Activated CD4-positive, alpha-beta T cell treated with anti-CD3 and anti-CD28 coated beads for 1 hour (primary cell): ENCODE measurements at places on chromosomes 16 and 17.

GRCh38 chr17:10178506-10178991 lies 19.9 kb downstream of the GAS7 start:
- no peak for DNase-seq

DNA sequence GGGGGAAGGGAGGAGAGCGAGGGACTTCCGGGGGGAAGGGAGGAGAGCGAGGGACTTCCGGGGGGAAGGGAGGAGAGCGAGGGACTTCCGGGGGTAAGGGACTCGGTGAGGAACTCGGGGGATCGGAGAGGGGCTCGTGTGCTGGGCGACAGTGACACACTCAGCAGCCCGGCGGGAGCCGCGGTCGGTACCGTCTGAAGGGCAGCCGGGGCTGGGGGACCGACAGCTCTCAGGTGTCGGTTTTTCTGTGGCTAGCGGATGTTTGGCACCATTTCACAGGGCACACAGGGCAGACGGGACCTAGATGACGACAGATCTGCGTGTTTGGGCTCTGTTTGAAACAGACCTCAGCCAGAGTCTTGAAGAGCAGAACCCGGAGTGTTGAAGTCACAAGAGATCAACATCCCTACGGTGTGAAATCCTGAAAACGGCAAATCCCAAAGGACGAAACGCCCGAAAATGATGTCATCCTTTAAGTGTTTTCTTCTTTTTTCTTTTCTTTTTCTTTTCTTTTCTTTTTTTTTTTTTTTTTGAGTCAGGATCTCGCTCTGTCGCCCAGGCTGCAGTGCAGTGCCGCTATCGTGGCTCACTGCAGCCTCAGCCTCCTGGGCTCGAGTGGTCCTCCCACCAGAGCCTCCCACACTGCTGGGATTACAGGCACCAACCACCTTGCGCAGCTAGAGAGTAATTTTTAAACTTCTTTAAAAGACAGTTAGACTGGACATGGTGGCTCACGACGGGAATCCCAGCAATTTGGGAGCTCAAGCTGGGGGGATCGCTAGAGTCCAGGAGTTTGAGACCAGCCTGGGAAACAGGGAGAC lies 23.9 kb downstream of the ZNF778 start:
- peak; percentile 71 for DNase-seq

- no peak for DNase-seq
Measured at GRCh38 chr16:69535123-69536050, 30.4 kb upstream of the NFAT5 start.

DNA sequence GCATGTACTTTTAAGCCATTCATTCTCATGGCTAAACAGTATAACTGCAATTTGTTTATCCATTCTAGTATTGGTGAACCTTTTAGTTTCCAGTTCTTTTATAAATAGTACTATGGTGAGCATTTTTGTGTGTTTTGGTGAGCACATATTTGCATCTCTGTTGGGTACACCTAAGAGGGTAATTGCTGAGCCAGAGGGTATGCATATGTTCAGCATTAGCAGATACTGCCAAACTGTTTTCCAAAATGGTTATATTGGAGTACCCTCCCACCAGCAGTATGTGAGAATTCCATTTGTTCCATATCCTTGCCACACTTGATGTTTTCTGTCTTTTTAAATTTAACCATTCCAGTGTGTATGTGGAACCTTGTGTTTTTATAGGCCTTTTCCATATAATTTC lies 54.1 kb upstream of the SLC12A3 start:
- DNase-seq = no peak

DNA sequence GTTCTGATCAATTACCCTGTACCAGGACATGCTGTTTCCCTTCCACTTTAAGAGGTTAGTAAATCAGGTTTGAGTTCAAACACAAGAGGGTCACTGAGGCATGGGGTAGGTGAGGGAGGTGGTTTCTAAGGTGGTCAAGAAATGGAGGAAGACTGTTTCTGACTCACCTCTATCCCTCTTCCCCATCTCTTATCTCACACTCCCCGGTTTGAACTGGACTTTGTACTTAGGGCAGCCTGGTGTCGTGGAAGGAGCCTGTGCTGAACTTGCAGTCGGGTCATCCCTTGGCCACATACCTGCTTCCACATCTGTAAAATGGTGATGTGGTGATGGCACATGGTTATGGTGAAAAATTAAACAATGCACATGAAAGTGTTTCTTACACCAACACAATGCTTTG lies 17.2 kb upstream of the TMEM98 start:
- no peak for DNase-seq

GRCh38 chr16:71847096-71847495 lies 1.3 kb downstream of the ATXN1L start:
- DNase-seq = no peak

- DNase-seq = no peak
Measured at GRCh38 chr16:83768986-83769385, 38.8 kb upstream of the HSBP1 start.

GRCh38 chr16:84531671-84532111 lies 27.2 kb upstream of the MEAK7 start:
- no peak for DNase-seq

DNA sequence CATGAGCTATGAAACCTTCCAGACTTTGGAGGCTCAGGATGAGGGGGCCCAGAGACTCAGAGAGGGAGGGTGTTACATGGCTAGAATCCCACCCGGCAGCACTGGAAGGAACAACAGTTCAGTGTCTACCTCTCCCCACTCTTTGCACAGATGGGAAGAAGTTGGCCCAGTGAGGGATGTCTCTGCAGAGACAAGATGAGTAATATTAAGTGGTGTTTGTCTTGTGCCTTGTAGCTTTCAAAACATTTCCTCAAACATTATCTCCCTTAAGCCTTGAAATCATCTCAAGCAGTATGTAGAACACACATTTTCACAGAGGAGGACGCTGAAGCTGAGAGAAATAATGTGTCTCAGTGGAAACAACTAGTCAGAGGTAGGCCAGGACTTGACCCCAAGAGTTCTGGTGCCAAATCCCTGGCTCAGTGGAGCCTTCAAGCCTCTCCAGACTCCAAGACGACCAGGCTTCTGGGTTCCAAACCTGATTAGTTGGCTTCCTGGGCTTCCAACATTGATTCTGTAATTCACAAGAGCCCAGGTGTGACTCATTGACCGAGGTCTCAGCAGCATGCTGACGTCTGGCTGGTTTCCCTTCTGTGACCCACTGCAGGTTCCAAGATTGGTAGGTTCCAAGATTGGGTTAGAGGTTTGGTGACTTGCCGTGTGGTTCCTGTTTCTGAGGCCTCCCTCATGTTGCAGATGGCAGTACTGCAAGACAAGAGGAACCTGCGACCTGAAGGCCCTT lies 7.4 kb downstream of the RNF112 start:
- DNase-seq = no peak

DNA sequence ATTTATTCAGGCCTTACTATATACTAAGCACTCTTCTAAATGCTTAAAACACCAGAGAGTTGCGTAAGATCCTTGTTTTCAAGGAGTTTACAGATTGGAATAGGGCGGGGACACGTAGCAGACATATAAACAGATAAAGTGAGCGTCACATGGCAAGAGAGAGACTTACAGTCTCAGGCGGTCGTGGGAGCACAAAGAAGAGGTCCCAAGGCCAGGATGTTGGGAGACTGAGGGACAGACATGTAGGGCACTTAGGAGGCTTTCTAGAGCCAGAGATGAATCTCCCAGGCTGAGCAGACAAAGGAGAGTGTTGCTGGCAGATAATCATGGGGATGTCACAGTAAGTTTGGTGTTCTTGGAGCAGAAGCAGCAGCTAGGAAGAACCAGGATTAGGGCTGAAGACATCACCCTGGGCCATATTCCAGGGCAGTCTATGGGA lies 119.1 kb upstream of the ANKFN1 start:
- DNase-seq = no peak

DNA sequence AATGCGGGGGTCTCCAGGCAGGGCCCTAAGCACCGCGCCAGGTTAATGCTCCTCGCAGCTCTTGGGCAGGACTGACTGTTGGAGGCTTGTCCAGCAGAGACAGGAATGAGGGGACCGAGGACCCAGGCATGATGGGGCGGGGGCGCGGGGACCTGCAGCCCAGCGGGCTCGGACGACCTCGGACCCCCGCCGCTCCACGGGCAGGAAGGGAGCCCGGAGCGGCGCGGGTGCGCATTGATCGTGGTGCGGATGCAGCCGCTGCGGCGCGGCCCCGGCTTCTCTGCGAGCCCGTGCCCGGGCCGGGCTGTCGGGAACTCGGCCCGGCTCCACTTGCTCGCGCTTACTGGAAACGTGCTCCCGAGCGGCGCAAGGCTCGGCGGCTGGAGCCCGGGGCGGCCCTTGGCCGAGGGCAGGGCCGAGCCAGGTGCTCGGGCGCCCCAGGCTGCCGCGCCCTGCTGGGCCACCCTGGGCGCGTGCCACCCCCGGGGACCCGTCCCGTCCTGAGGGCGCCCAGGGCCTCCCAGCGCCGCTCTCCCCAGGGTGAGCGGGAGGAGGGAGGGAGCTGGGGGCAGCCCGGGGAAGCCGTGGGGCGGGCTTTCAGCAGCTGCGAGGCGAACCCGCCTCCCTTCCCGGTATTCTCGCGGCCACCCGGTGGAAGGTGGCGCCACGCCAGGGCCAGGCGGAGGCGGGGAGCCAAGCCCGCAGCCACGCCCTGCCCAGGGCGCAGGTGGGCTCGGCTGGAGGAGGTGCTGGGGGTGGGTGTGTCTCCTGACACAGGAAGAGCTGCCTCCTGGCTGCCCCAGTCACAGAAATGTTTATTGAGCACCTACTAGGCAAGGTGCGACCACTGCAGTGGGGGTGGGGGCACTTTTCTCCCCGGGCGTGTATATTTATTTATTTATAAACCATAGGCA lies 45.9 kb downstream of the SOCS3 start:
- peak; percentile 47 for DNase-seq

- DNase-seq = no peak
Measured at GRCh38 chr17:39602533-39603303, 5.0 kb downstream of the NEUROD2 start.

DNA sequence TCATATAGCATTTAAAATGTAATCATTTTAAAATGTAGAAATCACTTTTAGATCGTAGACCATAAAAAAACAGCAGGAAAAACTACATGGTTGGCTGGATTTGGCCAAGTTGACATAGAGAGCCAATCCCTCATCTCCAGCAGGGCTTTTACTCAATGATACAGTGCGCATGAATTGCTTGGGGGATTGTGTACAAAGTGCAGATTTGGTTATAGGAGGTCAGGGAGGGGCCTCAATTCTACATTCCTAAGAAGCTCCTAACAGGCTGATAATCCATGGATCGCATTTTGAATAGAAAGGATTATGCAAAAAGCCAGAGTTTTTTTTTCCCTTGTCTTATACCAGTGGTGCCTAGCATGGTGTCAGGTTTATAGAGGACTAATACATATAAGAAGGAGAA lies 445.1 kb downstream of the MAF start:
- no peak for DNase-seq

DNA sequence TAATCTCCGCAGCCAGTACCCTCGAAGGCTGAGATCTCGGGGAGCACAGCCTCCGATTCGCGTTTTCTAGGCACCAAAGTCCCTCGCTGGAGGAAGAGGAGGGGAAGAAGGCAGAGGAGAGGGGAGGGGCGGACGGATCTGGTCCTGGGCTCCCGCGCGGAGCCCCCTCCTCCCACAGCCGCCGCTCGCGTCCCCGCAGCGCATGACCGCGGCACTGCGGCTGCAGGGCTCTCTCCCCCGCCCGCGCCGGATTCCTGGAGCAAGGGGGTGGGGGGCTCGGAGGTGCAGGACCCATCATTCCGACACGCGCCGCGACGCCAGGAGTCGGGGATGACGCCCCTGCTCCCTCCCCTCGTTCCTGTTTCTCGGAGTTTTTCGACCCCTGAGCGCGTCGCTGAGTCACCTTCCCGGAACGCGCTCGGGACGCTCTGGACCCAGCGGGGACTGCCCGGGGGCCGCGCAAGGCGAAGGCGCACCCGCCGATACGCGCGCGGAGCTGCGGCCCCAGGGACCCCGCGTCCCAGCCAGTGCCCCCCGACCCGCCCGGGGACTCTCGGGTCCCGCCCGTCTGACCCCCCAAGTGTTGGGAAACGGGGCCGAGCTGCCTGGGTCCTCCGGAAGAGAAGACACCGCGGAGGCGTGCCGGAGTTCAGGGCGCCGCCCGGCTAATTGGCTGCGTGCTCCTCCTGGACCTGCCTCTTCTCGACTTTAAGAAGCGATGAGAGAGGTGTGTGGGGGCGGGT lies 1.4 kb upstream of the SPHK1 start:
- peak; percentile 36 for DNase-seq

- DNase-seq = no peak
Measured at GRCh38 chr16:19437280-19437679, 19.6 kb downstream of the TMC5 start.

DNA sequence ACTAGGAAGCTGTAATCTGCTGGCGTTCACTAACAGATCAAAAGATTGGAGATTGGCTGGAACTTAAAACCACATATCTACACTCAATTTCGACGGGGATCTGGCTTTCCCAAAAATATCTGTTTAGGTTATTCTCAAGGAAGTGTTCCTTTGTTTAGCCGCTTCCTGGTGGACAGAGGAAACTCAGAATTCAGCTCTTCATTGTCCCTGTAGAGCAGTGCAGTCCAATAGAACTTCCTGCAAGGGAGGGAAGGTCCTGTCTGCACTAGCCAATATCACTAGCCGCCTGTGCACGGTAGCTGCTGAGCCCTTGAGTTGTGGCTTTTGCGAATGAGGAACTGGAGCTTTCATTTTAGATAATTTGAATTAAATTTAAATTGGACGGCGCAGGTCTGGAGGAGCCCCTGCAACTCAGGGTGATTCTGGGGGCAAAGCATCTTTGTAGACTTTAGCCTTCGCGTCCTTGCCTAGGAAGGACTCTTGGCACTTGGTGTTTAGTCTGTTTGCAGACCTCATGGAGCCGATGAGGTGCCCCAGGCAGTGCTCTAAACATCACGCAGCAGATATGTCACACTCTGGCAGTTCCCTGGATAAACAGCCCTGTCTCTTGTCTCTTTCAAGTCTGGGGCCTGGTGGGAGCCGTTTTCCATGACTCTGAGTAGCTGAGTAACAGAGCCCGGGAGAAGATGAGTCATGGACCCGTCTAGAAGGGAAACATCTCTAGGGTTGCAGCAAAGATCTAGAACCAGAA lies 122.2 kb downstream of the CCDC182 start:
- no peak for DNase-seq
